ENCODE measurements at places on chromosomes 1 and 21. TPM values are rescaled to one million over a fixed set of nuclear protein-coding genes. Genes with fewer than 3 reads are reported as not detected.
A peak's percentile ranks its signal among the peaks of the same experiment; 100 is the strongest.

GRCh38 chr1:5254975-5255374 lies 600.6 kb downstream of the AJAP1 start:
- no peak for DNase-seq
- H3K36me3 ChIP-seq = no peaks in the 10 kb centered on the region
- no peak overlapping the region for H3K27ac ChIP-seq
- H3K27me3 ChIP-seq = peaks cover 5% of the 10 kb centered on the region

DNA sequence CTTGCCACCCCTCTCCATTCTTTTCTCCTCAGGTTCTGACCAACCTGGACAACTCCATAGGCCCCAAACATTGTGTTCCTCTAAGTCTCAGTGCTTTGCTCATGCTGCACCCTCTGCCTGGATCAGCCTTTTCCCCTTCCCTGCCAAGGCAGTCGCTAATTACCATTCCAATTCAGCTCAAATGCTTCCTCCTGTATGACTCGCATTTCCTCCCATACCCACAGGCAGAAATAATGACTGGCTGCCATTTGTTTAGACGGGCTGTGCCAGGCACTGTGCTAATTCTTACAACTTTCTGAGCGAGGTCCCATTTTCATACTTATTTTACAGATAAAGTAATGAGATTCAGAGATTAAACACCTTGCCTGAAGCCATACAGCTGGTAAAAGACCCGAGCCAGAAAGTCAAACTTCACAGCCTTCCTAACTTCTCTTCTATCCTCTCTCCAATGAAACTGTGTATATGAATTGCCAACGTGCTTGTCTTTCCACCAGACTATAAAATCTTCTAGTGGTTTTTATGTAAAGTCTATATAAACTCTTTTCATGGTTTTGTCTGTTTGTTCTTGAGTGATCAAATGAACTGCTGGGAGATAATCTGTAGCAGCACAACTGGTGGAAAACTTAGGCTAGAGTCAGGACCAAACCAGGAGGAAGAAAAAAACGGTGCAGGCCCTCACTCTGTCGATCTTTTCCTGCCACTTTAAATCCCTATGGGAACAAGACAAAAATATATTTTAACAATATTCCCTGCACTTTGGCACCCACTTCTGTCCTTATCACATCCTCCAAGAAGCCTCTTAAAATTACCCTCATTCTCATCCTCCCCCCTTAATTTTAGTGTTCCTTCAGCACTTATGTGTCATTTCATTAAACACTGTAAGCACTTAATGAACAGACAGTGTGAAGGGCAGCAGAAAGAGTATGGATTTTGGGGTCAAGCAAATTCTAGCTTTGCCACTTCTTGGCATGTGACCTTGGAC lies 33.7 kb downstream of the RAB3B start:
- H3K4me1 ChIP-seq = peaks cover 3% of the 10 kb centered on the region
- no peak overlapping the region for H3K27ac ChIP-seq
- no peaks in the 10 kb centered on the region for H3K36me3 ChIP-seq
- no peak overlapping the region for H3K4me3 ChIP-seq
- peaks cover 38% of the 10 kb centered on the region for H3K27me3 ChIP-seq

DNA sequence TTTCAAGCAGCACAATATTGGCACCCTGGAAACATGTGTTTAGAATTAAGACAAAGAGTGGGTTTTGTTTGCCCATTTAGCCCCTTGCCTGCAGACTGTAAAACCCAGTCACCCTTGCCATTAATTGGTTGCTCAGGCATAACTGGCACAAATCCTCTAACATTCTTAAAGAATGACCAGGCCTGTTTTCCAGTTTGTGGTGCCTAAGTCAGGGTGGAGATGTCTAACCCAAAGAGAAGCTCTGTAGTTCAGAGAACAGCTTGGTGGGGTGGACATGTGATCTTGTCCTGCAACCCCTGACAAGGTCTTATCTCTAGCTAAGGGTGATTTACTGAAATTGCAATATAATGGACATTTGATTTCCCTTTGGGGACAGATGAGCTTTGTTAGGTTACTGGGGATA lies 8.8 kb upstream of the ANGPTL7 start:
- no peak overlapping the region for H3K4me3 ChIP-seq
- peaks cover 45% of the 10 kb centered on the region for H3K4me1 ChIP-seq
- H3K36me3 ChIP-seq = peaks cover 25% of the 10 kb centered on the region
- DNase-seq = no peak
- no peaks in the 10 kb centered on the region for H3K27me3 ChIP-seq

GRCh38 chr1:183937611-183938010 lies 99.9 kb downstream of the COLGALT2 start:
- peaks cover 5% of the 10 kb centered on the region for H3K36me3 ChIP-seq
- H3K4me3 ChIP-seq = no peak overlapping the region
- H3K4me1 ChIP-seq = peaks cover 6% of the 10 kb centered on the region
- H3K27me3 ChIP-seq = no peaks in the 10 kb centered on the region
- DNase-seq = no peak

- no peaks in the 10 kb centered on the region for H3K36me3 ChIP-seq
- DNase-seq = no peak
- H3K4me3 ChIP-seq = no peak overlapping the region
- H3K27ac ChIP-seq = no peak overlapping the region
These were observed 6.3 kb upstream of the MAP10 start for GRCh38 chr1:232798920-232799319.

DNA sequence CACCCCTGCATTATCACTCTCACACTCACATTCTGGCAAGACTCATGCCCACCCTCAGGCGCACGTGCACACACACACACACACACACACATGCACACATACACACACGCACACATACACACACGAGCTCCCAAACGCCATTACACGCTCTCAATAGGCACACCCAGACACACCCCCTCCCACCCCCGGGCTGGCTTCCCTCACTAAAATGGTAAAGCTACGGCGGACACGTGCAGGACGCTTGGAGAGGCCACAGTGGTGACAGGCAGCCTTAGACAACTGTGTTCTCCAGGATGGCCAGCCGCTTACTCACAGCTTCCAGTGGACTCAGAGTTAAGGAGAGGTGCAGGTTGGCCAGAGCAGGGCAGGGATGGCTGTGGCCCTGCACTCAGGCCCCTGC lies 10.1 kb downstream of the MATN1 start:
- DNase-seq = no peak
- H3K27ac ChIP-seq = no peak overlapping the region
- no peaks in the 10 kb centered on the region for H3K36me3 ChIP-seq
- H3K27me3 ChIP-seq = peaks cover 6% of the 10 kb centered on the region

- H3K36me3 ChIP-seq = no peaks in the 10 kb centered on the region
- H3K27ac ChIP-seq = no peak overlapping the region
- H3K4me3 ChIP-seq = peak overlapping the region; percentile 49
- no peak for DNase-seq
- peaks cover 100% of the 10 kb centered on the region for H3K27me3 ChIP-seq
- peaks cover 11% of the 10 kb centered on the region for H3K4me1 ChIP-seq
These were observed 555 bp upstream of the RSPO1 start for GRCh38 chr1:37634992-37635902.

- peaks cover 21% of the 10 kb centered on the region for H3K4me1 ChIP-seq
- no peak overlapping the region for H3K4me3 ChIP-seq
- peaks cover 7% of the 10 kb centered on the region for H3K36me3 ChIP-seq
- DNase-seq = no peak
These were observed 23.2 kb downstream of the NUAK2 start for GRCh38 chr1:205298191-205298994.

- H3K4me1 ChIP-seq = peaks cover 53% of the 10 kb centered on the region
- peaks cover 19% of the 10 kb centered on the region for H3K36me3 ChIP-seq
- no peak overlapping the region for H3K4me3 ChIP-seq
- H3K27me3 ChIP-seq = no peaks in the 10 kb centered on the region
- DNase-seq = no peak
These were observed 40.5 kb downstream of the ZBTB40 start for GRCh38 chr1:22491995-22492715.

DNA sequence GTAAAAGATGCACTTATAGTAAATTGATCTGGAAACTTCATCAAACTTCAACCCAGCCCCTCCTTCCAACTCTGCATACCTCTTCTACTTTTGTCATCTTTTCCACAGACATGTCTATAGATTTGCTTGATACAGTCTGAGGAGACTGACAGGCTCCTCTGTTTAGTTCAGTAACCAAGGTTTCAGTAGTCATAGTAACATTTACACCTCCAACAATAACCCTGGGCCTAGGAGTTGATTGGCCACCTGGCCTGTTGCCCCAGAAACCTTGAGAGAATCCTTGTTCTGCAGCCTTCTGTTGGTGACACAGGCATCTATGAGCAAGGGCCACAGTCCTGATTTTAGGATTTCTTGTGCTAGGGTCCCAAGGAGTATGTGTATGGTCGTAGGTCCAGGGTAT lies at the start of gene CFAP141:
TSS of gene CFAP141 (minus strand) at position 138 of the 400 bp plus-strand sequence. CDS start at position 112, 26 bp downstream.
- no peak within 1 kb of the TSS for H3K4me3 ChIP-seq
- H3K27me3 ChIP-seq = no peaks in the 10 kb centered on the region
- peaks cover 6% of the 10 kb centered on the region for H3K4me1 ChIP-seq
- DNase-seq = no peak
- H3K27ac ChIP-seq = no peak within 1 kb of the TSS
- peaks cover 60% of the 10 kb centered on the region for H3K36me3 ChIP-seq

DNA sequence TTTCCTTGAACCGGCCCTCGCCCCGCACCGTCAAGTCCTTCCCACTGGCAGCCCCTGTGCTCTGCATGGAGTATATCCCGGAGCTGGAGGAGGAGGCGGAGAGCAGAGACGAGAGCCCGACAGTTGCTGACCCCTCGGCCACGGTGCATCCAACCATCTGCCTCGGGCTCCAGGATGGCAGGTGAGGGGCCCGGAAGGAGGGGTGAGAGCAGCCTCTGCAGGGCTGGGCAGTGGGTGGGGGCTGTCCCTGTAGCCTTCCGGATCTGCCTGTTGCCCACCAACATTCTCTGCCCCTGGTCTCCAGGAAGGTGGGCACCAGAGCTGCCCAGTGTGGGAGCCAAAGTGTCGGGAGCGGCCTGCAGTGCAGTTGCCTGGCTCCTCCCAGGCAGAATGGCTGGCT lies 99.2 kb upstream of the ACTL8 start:
- no peaks in the 10 kb centered on the region for H3K27me3 ChIP-seq
- no peak for DNase-seq
- peaks cover 17% of the 10 kb centered on the region for H3K4me1 ChIP-seq
- peaks cover 67% of the 10 kb centered on the region for H3K36me3 ChIP-seq

DNA sequence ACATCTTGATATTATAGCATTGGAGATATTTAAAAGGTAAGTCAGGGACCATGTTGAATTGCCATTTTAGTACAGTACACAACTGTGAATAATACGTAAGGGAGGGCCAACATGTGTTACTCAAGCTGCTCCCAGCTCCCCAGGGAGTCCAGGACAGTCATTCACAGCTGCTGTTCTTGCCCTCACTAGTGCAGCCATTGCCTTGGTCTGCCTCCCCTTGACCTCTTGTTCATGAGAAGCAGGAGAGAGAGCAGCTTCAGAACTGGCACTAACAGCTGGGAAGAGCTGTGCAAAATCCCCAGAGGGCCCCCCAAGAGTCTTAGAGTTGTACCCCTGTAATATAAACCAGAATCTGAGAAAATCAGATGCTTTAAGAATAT lies 16.4 kb downstream of the TCEANC2 start:
- H3K27me3 ChIP-seq = no peaks in the 10 kb centered on the region
- H3K36me3 ChIP-seq = no peaks in the 10 kb centered on the region
- H3K4me3 ChIP-seq = no peak overlapping the region

- H3K4me1 ChIP-seq = peaks cover 57% of the 10 kb centered on the region
- H3K27me3 ChIP-seq = no peaks in the 10 kb centered on the region
- peak overlapping the region; percentile 51 for H3K27ac ChIP-seq
- no peak for DNase-seq
- H3K4me3 ChIP-seq = no peak overlapping the region
These were observed 91.1 kb downstream of the STUM start for GRCh38 chr1:226639631-226640061.

- H3K27ac ChIP-seq = peak overlapping the region; percentile 69
- no peaks in the 10 kb centered on the region for H3K27me3 ChIP-seq
- peak; percentile 56 for DNase-seq
- peaks cover 14% of the 10 kb centered on the region for H3K4me1 ChIP-seq
- H3K4me3 ChIP-seq = no peak overlapping the region
These were observed 23.1 kb downstream of the TNN start for GRCh38 chr1:175090780-175091179.

DNA sequence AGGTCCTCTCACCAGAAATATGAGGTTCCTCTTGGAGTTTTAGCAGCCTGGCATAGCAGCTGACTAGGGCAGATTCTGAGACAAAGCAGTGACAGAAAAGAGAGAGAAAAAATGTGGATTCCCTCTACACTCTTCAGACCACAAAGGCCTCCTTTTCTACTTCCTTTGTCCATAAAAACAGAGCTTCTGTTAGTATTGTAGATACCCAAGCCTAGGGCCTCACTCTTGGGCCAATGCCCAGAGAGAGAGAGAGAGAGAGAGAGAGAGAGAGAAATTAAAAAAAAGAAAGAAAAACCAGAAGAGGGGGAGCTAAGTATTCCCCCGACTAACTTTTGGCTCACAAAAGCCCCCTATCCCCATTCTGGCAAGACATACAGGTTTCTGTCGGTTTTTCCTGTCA lies 2.4 kb upstream of the ZRANB2 start:
- H3K27me3 ChIP-seq = no peaks in the 10 kb centered on the region
- H3K4me1 ChIP-seq = peaks cover 25% of the 10 kb centered on the region
- DNase-seq = no peak
- H3K27ac ChIP-seq = no peak overlapping the region

GRCh38 chr1:115726161-115726560 lies 42.4 kb downstream of the CASQ2 start:
- no peaks in the 10 kb centered on the region for H3K27me3 ChIP-seq
- peak overlapping the region; percentile 74 for H3K27ac ChIP-seq
- no peak overlapping the region for H3K4me3 ChIP-seq
- no peak for DNase-seq
- H3K4me1 ChIP-seq = peaks cover 55% of the 10 kb centered on the region

- DNase-seq = peak; percentile 69
- peaks cover 28% of the 10 kb centered on the region for H3K4me1 ChIP-seq
- no peak overlapping the region for H3K4me3 ChIP-seq
- no peaks in the 10 kb centered on the region for H3K27me3 ChIP-seq
- peak overlapping the region; percentile 64 for H3K27ac ChIP-seq
These were observed 12.8 kb upstream of the CDC42 start for GRCh38 chr1:22039594-22040285.

DNA sequence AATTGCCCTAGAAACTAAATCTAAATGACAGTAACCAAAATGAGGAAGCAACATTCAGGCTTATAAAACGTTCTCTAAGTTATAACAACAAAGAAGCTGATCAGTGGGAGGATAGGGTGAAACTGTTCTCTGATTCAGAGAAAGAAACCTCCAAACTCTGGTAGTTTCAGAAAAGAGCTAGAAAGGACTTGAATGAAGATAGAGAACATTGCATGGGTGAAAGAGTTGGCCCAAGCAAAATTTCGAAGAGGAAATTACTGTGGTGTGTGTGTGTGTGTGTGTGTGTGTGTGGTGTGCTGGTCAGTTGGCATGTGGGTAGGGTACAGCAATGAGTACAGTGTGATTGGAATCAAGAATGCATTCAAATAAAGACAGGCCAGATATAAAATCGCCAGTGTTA lies 16.5 kb upstream of the SPAG17 start:
- no peak overlapping the region for H3K27ac ChIP-seq
- H3K36me3 ChIP-seq = no peaks in the 10 kb centered on the region
- no peaks in the 10 kb centered on the region for H3K4me1 ChIP-seq
- DNase-seq = no peak

Gene LEPROT
- total RNA-seq = 51.0 TPM

Gene KLHDC8A
- total RNA-seq = 0.27 TPM

Gene AIM2
- total RNA-seq = 0.41 TPM

Gene CELSR2
- 4.2 TPM for total RNA-seq

Gene DESI2
- total RNA-seq = 22.3 TPM

Gene LRRC8B
- 3.6 TPM for total RNA-seq

Gene TMOD4
- total RNA-seq = not detected

Gene LCE1C
- not detected for total RNA-seq

Gene CLCNKA
- total RNA-seq = 0.16 TPM

Gene ASCL5
- not detected for total RNA-seq
